CD8-positive, alpha-beta T cell (primary cell): ENCODE measurements at places on chromosomes 12 and 14.
A peak's percentile ranks its signal among the peaks of the same experiment; 100 is the strongest.

- no peak for DNase-seq
Observed at GRCh38 chr12:106942775-106943174, 12.9 kb upstream of the TMEM263 start.

GRCh38 chr14:68663385-68664076 is 129.3 kb downstream of the ZFP36L1 start:
- DNase-seq: peak; percentile 27

GRCh38 chr12:40224439-40225291 is at the start of gene LRRK2:
Gene LRRK2, plus strand, starts transcription at chr12:40224997. Its CDS starts 135 bp downstream, at chr12:40225132.
- DNase-seq: peak; percentile 55

DNA sequence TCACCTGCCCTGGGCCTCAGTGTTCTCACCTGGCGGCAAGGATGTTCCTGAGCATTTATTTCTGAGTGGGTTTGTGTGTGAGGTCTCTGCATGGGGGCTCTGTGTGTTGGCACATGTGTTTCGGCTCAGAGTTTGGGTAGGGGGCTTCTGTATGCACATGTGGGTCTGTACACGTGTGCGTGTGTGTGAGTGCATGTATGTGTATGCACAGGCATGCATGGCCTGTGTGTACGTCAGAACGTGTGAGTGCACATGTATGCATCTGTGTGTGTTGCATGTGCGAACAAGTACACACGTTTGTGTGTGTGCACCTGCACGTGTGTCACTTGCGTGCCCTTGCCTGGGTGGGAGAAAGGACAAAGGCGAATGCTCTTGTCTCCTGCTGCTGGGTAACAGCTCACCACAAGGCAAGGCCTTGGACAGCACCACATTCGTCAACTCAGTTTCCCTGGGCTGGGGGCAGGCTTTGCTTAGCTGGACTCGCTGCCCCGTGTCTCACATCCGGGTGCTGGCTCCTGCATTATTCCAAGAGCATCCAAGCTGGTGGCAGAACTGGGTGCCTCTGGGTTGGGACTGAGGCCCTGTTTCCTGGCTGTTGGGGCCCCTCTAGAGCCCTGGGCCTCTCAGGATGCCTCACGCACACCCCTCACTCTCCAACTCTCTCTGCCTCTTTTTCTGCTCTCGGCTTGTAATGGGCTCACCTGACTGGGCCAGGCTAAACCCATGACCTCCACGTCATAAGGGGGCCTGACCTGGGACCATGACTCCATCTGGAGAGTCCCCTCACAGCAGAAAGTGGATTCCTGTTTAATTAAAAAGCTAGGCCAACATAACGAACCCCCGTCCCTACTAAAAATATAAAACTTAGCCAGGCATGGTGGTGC is 153.6 kb upstream of the C14orf180 start:
- no peak for DNase-seq

DNA sequence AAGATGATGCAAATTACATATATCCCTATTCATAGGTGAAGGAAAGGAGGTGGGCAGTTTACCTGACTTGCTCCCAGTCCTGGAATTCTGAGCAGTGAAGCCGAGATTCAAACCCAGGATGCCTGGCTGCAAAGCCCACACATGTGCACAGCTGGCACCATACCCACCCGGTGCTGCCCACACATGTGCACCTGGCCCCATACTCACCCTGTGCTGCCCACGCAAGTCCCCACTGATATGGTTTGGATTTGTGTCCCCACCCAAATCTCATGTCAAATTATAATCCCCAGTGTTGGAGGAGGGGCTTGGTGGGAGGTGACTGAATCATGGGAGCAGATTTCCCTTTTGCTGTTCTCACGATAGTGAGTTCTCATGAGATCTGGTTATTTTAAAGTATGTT is 179.2 kb upstream of the C14orf180 start:
- DNase-seq: no peak

- DNase-seq: no peak
Observed at GRCh38 chr12:77214136-77214535, 148.8 kb upstream of the E2F7 start.

- DNase-seq: no peak
Observed at GRCh38 chr14:73237786-73238423, 599 bp downstream of the PAPLN start.
